ENCODE measurements at places on chromosomes 4 and X.

- no peak for DNase-seq
Observed at GRCh38 chr4:188701952-188702351, 562.7 kb downstream of the TRIML1 start.

DNA sequence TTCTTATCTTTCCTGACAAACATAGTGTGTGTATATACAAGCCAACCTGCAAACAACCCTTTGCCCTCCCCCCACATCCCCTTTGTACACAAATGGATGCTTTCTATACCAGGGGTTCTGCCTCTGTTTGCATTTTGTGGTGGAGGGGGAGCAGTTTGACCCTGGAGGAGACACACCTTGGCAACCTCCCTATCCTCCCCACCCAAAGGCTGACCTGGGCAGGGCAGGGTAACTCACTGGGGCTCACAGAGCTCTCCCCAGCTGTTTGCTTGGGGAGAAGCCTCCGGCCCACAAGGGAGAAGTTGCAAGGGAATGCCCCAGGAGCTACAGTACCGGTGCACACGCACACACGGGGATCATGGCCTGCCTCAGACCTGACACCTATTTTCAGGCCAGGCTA lies 372.6 kb downstream of the BCOR start:
- no peak for DNase-seq

DNA sequence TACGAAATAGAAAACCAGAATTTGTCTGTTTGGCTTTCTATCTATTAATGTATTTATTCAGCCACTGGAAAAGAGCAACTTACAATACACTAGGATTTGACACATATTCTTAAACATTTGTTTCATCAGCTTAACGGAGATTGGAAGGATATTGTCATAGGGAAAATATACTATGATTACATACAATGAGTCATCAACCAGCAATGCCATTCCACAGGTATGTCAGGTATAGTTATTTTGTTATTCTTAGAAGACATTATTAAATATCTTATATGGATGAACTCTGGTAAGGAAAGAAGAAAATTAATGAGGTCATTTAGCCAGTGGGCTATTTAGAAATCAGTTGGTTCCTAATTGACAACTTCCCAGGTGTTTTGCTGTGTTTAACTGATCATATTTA lies 926.6 kb downstream of the STIM2 start:
- no peak for DNase-seq

- DNase-seq, result no peak
Observed at GRCh38 chr4:79854856-79855502, 218.1 kb downstream of the ANTXR2 start.
